Activated T-cell treated with anti-CD3 and anti-CD28 coated beads for 24 hours (primary cell): ENCODE measurements at places on chromosomes 4 and X.

- no peak for DNase-seq
These were observed 2.8 kb downstream of the DCUN1D4 start for GRCh38 chr4:51845711-51846110.

DNA sequence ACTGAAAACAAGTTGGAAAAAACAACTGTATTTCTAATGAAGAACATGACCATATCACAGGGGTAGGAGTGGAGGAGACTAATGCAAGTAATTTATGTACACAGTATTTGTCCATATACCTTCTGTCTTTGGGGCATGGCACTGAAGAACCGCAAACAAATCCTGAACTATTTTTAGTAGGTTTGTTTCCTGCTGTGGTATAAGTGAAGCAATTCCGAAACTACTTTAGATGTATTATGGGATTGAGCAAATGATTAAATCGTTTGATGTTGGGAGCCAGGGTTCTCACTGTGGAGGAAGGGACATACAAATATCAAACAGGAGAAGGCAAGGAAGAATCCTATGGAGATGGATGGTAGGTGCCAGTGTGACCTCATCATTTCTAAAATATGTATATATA, 18.9 kb upstream of the SH3KBP1 start:
- no peak for DNase-seq

- no peak for DNase-seq
These were observed 106.0 kb downstream of the TMEM144 start for GRCh38 chr4:158316264-158316663.

DNA sequence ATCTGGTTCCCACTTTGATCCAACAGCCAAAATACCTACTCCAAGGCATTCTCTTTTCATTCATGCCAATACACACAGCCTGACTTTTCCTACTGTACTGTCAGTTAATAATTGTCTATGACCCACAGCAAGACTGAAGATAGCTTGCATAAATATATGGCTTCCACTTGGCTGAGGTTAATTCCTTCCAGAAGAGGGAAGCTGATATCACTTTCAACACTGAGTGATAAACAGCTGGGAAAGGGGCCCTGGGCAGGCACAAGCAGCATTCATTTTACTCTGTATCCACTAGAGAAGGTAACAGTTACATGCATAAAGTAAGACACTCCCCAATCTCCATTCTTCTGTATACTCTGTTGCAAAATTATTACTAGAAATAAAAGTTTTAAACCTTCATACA, 200.2 kb upstream of the UGT8 start:
- no peak for DNase-seq

GRCh38 chr4:35166466-35166865, 1077.8 kb downstream of the ARAP2 start:
- no peak for DNase-seq

DNA sequence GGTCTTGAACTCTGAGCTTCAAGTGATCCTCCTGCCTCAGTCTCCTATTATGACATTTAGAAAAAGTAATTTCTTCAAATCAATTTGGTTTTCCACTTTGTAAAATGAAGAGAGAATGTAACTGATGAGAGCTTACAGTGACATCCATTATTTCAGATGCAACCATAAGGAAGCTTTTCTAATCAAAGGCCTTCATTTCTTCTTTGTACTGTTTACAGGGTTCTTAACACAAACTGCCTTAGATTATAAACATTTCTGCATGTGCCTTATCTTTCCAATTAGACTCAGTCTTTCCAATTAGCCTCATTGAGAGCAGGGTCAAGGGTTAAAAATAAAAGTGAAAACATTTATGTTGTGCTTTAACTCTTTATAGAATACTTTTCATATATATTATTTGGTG, 71.8 kb downstream of the WWC2 start:
- DNase-seq: no peak

GRCh38 chr4:169259271-169259670, 11.5 kb downstream of the SH3RF1 start:
- no peak for DNase-seq

- no peak for DNase-seq
These were observed 402.4 kb downstream of the PACRGL start for GRCh38 chr4:21102667-21103066.

- no peak for DNase-seq
These were observed at the start of gene VSIG4 for GRCh38 chrX:66039944-66040343. TSS of gene VSIG4 (minus strand) at chrX:66040080. CDS start at chrX:66039998, 82 bp downstream.

GRCh38 chr4:133694416-133694815, 507.2 kb downstream of the PABPC4L start:
- no peak for DNase-seq

DNA sequence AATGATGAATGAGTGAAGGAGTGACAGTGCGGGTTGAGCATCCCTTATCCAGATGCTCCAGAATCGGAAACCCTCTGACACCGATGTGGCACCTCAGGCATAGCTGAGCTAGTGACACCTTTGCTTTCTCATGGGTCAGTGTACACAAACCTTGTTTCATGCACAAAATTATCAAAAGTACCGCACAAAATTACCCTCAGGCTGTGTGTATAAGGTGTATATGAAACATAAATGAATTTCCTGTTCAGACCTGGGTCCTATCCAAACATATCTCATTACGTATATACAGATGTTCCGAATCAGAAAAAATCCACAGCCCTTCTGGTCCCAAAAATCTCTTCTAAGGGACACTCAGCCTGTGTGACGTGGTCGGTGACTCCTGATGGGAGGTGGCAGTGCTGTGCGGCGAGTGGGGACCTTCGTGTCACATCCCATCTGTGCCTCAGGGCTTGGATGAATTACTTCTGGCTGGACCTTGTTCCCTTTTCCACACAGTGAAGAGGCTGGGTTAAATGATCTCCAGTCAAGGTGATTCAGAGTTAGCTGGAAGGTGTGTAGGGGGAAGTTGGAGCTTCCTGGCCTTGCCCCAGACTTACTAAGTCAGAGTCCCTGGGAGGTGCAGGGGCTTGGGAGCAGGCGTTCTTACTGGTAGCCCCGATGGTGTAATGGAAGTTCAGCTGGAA, 18.8 kb downstream of the RGS12 start:
- DNase-seq: no peak

DNA sequence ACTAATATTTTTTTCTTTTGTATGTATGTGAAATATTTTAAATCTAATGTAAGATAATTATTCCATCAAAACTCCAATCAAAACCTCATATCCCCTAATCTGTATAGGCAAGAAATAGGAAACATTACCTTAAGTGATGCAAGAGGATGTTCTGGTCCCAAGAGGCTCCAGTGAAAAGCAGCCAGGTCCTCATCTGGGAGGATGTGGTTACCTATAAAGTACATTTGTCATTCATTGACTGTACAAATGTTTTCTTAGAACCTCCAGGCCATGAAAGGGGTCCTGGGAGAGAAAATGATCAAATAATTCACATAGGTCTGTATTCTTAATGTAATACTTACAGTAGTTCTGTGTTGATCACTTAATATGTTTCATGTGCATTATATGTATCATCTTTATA, 25.5 kb downstream of the FAM120C start:
- no peak for DNase-seq

- peak; percentile 4 for DNase-seq
These were observed at the start of gene NPY1R for GRCh38 chr4:163332526-163333406. TSS of gene NPY1R (minus strand) at chr4:163332596. CDS start at chr4:163326554, 6,042 bp downstream.

DNA sequence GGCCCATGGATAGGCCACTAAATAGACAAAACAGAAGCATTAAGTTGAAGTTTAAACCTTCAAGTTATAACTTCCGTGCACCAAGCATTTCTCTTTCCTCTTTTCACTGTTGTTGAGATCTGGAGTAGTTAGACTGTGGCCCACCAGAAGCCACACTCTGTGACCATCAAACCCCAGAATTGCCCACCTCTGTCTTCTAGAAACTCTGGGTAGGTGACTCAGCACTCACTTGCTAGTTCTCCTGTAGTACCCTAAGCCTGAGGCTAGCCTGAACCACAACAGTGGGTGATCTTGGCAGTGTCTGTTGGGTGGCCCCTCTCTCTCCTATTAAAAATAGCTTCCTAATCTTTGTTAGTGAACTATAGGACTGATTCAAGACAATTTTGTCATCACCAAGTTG, 24.6 kb upstream of the CD40LG start:
- no peak for DNase-seq

DNA sequence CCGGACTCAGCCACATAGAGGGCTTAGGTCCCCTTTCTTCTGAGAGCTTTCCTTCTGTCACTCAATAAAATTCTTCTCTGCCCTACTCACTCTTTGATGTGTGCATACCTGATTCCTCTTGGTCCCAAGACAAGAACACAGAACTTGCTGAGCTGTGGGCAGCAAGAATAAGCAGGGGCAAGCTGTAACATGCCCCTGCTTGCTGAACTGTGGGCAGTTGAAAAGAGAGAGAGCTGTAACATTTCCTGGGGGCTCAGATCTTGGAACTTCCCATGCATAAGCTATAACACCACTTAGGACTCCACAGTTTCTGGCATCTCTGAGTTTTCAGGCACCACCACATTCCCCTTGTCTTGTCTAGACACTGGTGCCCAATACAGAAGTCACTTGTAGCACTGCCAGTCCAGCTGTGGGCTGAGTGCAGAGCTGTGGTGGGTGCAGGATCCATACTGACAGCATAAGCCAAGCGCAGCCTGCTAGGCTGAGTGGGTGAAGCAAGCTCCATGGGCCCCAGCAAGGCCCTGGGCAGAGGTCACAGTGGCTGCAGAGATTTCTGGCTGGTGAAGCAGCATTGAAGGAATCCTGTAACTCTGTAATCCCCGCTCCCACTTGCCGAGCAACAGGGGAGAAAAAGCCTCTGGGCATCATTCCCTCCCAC, 241.2 kb downstream of the PCDH10 start:
- DNase-seq: no peak

- DNase-seq: no peak
These were observed 336.2 kb downstream of the MID1IP1 start for GRCh38 chrX:39137363-39137954.

GRCh38 chrX:148416142-148416541, 84.3 kb upstream of the AFF2 start:
- DNase-seq: no peak

- no peak for DNase-seq
These were observed 132.7 kb downstream of the ARHGAP10 start for GRCh38 chr4:147864607-147865006.

- DNase-seq: no peak
These were observed 149.6 kb upstream of the MID1 start for GRCh38 chrX:10769696-10770619.

DNA sequence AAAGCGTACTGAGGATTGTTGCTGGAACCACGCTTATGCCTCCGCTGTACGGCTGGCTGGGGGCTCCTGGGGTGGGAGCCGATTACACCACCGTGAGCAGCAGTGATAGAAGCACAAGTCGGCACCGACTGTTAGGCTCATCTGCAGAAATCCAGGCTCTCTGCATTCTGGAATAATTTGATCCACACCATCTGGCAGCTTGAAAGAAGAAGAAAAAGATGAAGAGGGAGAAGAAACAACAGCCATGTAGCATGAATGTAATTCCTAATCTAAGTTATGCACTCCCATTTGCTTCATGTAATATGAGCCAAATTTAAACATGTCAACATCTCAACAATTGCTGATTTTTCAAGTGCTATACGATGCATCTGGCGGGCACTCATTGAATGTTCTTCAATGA, 84.6 kb upstream of the DHX15 start:
- no peak for DNase-seq

- DNase-seq: no peak
These were observed 53.7 kb downstream of the SMIM31 start for GRCh38 chr4:164807611-164808010.

- no peak for DNase-seq
These were observed 19.9 kb upstream of the CLNK start for GRCh38 chr4:10704430-10704810.

DNA sequence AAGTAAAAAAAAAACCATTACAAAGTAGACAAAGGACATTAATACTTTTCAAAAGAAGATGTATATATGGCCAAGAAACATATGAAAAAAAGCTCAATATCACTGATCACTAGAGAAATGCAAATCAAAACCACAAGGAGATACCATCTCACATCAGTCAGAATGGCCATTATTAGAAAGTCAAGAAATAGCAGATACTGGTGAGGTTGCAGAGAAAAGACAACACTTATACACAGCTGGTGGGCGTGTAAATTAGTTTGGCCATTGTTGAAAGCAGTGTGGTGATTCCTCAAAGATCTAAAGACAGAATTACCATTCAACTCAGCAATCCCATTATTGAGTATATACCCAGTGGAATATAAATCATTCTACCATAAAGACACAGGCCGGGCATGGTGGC, 39.3 kb downstream of the TASL start:
- DNase-seq: no peak

DNA sequence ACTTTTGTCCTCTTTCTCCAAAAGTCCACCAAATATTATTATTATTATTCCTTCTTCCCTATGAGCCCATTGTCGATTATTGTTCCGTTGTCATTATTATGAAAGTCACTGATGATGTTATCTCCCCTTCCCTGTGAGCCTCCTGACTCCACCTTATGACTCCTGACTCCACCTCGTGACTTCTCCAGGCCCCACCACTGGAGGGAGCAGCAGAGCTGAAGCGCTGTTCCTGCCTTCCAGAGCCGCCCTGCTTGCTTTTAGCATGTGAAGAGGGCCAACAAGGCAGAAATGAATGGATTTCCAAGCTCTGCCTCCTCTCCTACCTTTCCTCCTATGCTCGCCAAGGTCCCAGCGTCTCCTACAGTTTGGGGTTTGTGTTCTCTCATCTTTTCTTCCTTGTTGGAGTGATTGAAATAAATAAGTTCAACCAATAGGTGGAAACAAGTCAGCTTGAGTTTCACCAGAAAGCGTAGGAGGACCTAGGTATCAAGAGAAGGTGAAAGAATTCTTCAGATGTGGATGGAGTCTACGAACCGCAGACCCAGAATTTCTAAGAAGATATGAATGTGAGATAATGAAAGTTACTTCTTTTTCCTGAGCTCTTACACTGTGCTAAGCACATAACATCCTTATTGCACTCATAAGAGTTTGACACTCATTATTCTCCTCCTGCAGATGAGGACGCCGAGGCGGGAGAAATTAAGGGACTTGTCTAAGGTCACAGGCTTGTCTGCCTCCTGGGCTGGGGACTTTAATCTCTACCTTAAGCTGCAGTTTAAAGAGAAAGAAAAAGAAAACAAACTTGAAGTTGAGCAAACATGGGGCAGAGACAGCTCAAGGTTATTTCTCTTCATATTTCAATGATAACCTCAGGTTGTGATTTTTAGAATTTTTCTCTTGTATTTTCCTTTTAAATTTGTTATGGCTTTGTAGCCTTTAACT, 26.1 kb downstream of the IGSF1 start:
- DNase-seq: no peak

- no peak for DNase-seq
These were observed 27.4 kb downstream of the FRYL start for GRCh38 chr4:48752726-48753125.

DNA sequence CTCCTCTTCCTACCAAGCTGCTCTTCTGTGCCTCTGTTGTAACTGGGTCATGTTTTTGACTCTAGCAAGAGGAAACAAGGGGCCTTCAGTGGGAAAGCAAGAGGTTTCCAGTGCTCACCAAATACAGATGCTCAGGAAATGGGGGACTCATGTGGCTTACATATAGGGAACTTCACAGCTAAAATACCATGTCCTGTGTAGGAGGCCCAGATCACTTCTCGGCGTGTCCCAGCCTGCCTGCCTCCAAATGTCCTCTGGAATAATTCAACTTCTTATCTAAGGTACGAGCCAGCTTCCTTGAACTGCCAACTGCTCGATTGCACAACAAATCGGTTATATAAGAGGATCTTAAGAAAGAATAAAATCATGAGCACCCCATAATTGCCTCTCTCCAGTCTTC, 161.3 kb downstream of the KIT start:
- DNase-seq: no peak

- no peak for DNase-seq
These were observed 8.8 kb downstream of the GPRIN3 start for GRCh38 chr4:89298788-89299152.

- no peak for DNase-seq
These were observed 215.3 kb upstream of the AR start for GRCh38 chrX:67328476-67328875.

- no peak for DNase-seq
These were observed 1097.2 kb upstream of the TENM3 start for GRCh38 chr4:181146051-181146450.
